Mucosa of descending colon (tissue), 3 donors: ENCODE measurements at places on chromosomes 16 and 17.

DNA sequence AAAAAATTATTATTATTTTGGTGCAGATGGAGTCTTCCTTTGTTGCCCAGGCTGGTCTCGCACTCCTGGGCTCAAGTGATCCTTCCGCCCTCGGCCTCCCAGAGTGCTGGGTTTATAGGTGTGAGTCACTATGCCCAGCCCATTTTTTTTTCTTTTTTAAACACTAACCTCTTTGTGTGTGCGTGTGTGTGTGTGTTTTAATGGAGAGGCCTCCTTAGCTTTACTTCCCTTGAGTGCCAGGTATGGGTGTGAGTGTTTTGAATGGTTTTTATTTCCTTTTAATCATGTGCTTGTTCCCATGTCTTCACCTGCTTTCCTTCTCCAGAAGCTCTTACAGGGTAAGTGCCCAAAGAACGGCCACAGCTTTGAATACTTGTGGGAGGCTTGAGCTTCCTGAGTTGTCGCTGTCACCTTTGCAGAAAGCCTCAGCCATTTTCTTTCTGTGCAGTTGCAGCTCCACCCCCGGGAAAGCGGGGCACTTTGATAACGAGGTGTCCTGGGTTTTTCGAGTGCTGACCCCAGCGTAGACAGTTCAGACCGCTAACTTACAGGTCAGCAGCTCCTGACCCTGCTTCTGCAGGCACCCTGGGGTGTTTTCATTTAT is 22.6 kb downstream of the AKAP1 start:
- peak; percentile 76 for DNase-seq

- no peak for DNase-seq
Observed at GRCh38 chr17:77045441-77046041, 95.2 kb upstream of the SEC14L1 start.

DNA sequence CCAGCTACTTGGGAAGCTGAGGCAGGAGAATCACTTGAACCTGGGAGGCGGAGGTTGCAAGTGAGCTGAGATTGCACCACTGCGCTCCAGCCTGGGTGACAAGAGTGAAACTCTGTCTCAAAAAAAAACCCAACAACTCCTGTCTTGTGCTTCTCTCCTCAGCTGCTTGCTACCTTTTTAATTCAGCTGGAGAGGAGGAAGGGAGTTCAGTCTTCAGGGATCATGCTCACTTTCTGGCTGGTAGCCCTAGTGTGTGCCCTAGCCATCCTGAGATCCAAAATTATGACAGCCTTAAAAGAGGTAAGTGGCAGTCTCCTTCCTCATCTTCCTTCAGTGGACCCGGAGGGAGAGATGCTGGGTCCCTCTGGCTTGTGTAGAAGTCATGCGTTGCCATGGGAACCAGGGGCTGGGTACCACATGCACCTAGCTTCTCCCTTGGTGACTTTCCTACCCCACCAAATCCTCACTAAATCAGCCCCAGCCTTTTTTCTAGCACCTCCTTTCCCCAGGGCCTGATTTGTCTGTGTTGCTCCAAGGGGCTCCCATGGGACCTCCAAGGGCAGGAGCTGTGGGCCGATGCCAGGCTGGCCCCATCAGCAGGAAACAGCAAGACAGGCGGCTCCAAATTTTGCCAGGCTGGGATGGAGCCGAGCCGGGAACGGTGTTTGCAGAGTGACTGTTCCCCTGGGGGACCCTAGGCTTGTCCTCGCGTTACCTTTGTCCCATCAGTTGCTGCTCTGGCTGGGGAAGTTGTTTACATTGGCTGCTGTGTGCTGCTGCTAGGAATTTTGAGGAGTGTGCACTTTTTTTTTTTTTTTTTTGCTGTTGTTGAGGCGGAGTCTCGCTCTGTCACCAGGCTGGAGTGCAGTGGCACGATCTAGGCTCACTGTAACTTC is 65.2 kb downstream of the ABCC1 start:
- no peak for DNase-seq

DNA sequence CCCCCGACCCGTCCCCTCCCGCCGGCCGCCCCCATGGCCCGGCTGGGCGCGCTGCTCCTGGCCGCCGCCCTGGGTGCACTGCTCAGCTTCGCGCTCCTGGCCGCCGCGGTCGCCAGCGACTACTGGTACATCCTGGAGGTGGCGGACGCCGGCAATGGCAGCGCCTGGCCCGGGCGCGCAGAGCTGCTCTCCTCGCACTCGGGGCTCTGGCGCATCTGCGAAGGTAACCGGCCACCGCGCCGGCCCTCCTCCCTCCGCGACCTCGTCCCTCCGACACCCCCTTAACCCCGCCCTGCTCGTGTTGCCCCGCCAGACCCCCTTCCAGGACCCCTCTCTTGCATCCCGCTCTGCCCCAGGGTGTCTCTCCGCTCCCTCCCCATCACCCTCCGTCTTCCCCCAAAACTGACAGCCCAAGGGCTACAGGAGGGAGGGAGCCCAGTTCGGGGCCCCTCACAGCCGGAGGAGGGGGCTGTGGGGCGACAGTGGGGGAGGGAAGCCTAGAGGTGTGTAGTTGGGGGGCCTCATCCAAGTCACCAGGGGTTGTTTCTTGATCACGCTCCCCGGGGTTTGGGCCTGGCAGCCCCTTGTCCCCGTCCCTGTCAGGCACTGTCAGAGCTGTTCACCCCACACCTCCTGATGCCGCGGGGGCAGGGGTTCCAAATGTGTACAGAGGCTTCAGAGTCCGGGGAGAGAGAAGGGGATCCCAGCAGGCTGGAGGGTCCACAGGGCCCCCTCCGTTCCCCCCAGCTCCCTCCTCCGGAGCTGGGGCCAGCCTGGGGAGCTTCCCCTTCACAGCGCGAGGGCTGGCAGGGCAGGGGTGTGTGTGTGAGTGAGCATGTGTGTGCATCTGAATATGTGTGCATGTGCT is 794 bp downstream of the TMEM235 start:
- DNase-seq: no peak

- peak; percentile 93 for DNase-seq
Observed at GRCh38 chr16:74740795-74741304, 33.8 kb downstream of the FA2H start.

GRCh38 chr16:13453325-13453724 is 466.6 kb upstream of the ERCC4 start:
- no peak for DNase-seq

DNA sequence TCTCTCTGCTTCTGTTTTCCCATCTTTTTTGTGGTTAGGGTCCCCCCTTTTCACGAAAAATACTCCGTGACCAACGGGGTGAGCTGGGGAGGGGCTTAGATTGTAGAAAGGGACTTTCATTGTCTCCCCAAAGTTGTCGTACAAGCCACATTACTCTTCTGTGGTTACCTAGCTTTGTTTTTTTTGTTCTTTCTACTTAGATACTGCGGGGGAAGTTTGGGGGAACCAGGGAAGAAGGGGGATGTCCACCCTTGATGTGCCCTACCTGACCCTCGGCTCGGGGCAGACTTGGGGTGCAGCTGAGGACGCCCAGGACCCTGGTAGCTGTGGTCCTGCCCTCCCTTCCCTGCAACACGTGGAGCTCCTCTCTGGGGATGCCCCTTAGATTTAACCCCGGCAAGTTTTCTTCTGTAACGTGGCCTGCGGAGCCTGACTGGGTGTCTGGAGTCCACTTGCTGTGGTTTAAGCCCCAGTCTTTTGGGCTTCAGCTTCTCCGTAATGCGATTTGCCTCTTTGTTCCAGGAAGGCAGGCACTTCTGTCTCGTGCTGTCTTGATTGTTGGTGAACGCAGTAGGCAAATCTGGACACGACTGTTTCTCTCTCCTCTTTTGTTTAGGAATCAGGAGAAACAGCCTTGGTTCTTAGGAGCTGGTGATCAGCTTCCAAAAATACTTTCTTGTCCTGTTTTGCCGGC is 892 bp downstream of the ABCC1 start:
- peak; percentile 30 for DNase-seq

GRCh38 chr17:4110152-4110551 is 32.7 kb downstream of the ZZEF1 start:
- no peak for DNase-seq

GRCh38 chr16:89695875-89696669 is 5.4 kb downstream of the SPATA2L start:
- peak; percentile 6 for DNase-seq

- DNase-seq: no peak
Observed at GRCh38 chr16:78288888-78289287, 189.4 kb downstream of the WWOX start.

DNA sequence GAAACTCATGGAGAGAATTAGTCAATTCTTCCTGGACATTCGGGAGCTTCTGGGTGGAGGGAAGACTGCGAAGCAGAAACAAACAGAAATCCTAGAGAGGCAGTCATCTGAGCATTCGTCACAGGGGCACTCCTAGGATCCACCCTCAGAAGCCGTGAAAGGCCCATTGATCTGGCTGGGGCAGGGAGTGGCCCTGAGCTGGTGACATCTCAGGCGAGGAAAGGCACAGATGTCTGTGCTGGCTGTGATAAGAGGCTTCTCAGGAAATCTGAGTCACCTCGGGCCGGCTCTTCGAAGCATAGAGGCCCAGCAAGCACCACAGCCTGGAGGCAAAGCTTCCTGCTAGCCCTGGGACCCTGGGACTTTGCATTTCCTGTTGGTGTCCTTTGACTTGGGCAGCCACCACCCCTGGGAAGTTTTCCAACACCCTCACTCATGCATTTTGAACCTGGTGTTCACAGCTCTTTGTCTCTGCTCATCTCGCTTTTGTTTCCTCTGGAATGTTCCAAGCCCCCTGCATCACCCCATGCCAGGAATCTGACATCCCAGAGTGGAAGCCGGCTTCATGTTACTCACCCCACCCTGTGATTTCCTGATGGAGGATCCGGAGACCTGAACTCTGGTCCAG is 23.3 kb upstream of the CDRT4 start:
- peak; percentile 68 for DNase-seq

DNA sequence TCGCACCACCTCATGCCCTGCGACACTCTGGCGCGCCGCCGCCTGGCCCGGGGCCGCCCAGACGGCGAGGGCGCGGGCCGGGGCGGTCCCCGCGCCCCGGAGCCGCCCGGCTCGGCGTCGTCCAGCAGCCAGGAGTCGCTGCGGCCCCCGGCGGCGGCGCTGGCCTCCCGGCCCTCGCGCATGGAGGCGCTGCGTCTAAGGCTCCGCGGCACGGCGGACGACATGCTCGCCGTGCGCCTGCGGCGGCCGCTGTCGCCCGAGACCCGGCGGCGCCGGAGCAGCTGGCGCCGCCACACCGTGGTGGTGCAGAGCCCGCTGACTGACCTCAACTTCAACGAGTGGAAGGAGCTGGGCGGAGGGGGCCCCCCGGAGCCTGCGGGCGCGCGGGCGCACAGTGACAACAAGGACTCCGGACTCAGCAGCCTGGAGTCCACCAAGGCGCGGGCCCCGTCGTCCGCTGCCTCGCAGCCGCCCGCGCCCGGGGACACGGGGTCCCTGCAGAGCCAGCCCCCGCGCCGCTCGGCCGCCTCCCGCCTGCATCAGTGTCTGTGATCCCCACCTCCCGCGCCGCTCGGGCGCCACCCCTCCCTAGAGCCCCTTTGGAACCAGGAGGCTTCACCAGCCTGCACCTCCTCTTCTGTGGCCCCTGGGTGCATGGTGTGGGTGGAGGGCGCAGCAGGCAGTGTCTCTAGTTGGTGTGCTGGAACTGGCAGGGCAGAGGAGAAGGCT is 82.3 kb downstream of the ARHGAP23 start:
- no peak for DNase-seq

DNA sequence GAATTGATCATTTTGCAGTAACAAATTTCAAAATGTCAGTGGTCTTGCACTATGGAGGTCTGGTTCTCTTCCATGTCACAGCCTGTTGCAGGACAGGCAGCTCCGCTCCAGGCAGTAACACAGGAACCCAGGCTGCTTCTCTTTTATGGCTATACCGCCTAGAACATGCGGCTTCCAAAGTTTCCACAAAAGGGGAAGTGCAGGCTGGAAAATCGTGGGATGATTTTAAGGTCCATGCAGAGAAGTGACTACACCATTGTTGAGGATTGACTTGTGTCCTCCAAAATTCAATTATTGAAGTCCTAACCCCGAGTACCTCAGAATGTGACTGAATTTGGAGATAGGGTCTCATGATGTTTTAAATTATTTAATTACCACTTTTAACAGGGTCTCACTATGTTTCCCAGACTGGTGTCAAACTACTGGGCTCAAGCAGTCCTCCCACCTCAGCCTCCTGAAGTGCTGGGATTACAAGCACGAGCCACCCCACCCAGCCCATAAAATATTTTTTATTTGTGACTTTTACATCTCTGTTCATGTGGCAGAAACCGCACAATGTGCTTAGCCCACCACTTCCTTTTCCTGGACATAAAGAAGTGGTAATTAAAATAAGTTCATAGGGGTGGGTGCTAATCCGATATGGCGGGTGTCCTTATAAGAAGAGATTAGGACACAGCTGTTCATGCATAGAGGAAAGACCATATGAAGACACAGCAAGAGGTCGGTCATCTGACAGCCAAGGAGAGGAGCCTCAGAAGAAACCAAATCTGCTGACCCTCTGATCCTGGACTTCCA is 279.2 kb upstream of the RPL38 start:
- DNase-seq: no peak

GRCh38 chr17:67438667-67439066 is 61.6 kb downstream of the PITPNC1 start:
- no peak for DNase-seq

- DNase-seq: no peak
Observed at GRCh38 chr16:9072806-9073341, 18.6 kb upstream of the HAPSTR1 start.

DNA sequence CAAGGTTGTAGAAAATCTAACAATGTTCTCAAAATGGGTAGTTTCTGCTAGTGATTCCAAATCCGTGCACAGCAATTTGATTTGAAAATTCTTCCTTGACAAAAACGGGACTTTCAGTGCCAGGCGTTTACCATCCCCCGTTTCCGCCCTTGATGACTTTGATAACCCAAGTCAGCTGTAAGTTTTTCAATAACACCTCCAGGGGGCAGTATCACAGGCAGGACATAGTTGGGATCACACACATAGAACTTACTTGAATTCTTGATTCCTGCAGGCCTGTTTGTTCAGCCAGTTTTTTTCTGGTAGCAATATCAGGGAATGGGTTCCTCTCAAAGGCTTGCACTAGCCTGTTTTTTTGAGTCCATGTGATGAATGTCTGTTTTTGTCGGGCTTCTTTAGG is 5.6 kb downstream of the DUXB start:
- DNase-seq: peak; percentile 7

- no peak for DNase-seq
Observed at GRCh38 chr17:33973491-33973890, 281.6 kb upstream of the CCL2 start.

DNA sequence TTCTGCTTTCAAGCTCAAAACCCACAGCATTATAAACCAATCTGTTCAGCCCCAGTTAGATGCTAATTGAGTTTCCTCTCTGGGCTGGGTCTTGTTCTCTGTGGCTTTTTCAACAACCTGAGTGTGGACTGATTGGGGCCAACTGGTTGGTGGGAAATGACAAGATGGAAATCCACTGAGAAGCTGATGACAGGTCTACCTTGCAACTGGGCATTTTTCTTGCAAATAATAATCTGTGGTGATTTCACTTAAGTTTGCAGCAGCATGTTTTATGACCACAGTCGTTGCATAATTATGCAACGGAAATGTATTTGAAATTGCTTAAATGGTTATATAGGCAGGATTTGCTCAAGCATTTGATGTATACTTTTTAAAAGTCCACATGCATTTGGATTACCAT is 69.9 kb downstream of the AKAP1 start:
- DNase-seq: no peak
